DMS79 (cell line): ENCODE measurements at places on chromosomes 11 and 22.

GRCh38 chr22:47094861-47095330 lies 332.4 kb downstream of the TBC1D22A start:
- no peak for DNase-seq

DNA sequence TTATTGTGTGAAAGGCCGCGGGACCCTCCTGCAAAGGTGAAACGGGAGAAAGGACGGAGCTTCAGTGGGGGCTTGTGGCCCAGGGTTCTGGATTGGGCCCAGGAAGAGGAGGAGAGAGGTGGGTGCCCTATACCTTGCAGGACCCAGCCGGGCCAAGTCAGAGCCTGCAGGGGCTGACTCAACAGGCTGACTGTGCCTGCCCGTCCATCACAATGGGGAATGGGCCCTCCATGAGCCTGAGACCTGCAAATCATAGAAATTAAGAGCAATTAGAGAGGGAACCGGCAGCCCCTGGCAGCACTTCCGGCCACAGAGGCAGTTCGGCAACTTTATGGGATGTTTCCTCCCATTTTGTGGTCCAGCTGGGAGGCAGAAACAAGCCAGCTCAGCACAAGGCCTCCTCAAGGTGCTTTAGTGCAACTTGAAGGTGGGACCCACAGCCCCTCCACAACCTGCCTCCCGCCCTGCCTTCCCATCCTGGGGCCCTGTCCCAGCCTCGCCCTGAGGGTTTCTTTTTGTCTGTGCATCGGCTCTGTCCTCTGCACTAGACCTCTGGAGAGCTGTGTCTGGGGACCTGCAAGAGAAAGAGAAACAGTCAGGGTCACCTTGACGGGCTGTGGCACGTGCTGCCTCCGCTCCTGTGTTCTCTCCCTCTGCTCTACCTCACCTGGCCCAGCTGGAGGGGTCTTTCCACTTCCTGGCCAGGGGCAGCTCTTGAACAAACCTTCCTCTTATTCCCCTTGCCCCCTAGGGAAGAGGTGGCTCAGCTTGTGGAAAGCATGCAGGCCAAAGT lies 19.1 kb upstream of the NECTIN1 start:
- DNase-seq, result no peak

- no peak for DNase-seq
Observed at GRCh38 chr22:45329530-45329936, 19.8 kb downstream of the FAM118A start.

DNA sequence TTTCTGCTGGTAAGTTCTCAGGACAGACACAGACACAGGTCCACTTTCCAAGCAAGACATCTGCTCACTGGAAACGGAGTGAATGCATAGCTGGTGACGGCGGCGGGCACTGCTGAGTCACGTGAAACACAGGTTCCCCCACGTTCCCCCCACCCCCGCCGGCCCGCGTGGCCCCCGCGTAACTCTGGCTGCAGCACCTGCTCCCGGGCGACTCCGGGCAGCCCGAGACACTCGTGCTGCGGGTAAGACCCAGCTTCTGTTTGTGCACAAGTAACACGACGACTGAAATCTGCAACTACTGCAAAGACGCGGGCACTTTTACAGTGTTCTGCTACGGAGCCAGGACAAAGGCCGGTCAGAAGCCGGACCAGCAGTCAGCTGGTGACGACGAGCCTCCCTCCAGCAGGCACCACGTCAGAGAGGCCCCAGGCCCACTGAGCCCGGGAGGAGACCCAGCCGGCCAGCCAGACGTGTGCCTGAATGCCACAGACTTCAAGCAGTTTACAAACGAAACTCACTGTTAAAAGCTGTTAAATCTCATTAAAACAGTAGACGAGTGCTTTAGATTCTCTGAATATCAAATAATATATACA lies 12.9 kb upstream of the ARFGAP3 start:
- DNase-seq, result no peak

GRCh38 chr11:46246521-46246920 lies 30.9 kb upstream of the CREB3L1 start:
- no peak for DNase-seq

DNA sequence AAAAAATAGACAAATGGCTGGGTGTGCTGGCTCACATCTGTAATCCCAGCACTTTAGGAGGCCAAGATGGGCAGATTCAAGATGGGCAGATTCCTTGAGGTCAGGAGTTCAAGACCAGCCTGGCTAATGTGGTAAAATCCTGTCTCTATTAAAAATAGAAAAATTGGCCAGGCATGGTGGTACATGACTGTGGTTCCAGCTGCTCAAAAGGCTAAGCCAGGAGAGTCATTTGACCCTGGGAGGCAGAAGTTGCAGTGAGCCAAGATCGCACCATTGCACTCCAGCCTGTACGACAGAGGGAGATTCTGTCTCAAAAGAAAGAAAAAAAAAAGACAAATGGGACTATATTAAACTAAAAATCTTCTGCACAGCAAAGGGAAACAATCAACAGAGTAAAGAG lies 55.4 kb downstream of the USP35 start:
- no peak for DNase-seq

DNA sequence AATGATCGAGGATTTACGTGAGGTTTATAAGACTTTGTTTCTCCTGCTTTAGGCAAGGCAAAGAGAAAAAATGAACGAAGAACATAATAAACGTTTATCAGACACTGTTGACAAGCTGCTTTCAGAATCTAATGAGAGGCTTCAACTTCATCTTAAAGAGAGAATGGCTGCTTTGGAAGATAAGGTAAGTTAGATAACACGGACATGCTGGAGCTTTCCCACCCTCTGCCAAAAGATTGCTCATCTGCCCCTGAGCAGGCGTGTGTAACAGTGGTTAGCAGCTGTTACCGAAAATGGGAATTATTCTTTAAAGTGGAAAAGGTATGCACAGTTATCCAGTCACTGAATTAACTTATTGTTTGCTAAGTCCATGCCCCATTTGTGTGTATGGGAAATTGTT lies 62.8 kb upstream of the CTTN start:
- no peak for DNase-seq

DNA sequence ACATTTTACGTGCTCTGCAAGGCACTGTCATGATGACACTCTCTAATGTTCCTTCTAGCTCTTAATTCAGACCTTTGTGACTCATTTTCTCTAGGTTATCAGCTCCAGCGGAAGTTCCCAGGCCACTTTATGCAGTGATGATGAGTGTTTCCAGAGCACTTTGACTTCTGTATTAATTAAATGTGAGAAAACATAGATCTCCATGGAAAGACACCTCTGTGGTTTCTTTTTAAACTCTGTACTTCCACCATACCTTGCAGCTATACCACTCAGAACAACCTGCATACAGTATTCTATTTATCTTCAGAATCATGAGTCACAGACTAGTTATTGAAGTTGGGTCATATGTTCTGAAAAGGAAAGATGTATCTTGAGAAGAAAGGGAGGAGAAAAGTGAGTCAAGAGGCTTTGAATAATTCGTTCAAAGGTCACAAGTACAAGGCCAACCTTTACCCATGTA lies 175.6 kb upstream of the TENM4 start:
- DNase-seq, result no peak

- DNase-seq, result no peak
Observed at GRCh38 chr22:26461188-26461810, 22.3 kb downstream of the HPS4 start.

- DNase-seq, result peak; percentile 44
Observed at GRCh38 chr11:8192016-8192895, 23.4 kb upstream of the RIC3 start.

DNA sequence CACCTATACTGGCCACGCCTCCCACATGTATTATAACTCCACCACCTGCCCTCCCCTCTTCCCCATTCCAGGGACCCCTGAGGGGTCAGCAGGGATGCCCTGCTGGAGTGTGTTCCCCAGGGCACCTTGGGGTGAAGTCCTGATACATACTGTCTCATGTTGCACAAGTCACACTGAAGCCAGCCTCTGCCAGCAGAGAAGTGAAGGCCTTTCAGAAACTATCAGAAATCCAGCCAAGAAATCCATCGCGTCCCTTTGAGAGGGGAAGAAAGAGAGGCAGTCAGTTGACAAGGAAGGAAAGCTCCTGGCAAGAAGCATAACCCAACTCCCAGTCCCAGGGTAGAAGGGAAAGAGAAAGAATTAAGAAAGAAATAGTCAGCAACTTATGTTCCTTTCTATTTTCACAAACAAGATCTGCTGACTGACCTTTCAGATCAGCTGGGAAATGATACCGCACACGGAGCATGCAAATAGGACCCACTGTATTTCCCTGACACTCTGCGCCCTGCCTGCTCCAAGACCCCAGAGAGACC lies 45.2 kb downstream of the SC5D start:
- DNase-seq, result no peak

GRCh38 chr22:44200855-44201550 lies 20.3 kb downstream of the PARVG start:
- DNase-seq, result no peak

GRCh38 chr22:49774499-49775151 lies 53.0 kb downstream of the BRD1 start:
- no peak for DNase-seq

DNA sequence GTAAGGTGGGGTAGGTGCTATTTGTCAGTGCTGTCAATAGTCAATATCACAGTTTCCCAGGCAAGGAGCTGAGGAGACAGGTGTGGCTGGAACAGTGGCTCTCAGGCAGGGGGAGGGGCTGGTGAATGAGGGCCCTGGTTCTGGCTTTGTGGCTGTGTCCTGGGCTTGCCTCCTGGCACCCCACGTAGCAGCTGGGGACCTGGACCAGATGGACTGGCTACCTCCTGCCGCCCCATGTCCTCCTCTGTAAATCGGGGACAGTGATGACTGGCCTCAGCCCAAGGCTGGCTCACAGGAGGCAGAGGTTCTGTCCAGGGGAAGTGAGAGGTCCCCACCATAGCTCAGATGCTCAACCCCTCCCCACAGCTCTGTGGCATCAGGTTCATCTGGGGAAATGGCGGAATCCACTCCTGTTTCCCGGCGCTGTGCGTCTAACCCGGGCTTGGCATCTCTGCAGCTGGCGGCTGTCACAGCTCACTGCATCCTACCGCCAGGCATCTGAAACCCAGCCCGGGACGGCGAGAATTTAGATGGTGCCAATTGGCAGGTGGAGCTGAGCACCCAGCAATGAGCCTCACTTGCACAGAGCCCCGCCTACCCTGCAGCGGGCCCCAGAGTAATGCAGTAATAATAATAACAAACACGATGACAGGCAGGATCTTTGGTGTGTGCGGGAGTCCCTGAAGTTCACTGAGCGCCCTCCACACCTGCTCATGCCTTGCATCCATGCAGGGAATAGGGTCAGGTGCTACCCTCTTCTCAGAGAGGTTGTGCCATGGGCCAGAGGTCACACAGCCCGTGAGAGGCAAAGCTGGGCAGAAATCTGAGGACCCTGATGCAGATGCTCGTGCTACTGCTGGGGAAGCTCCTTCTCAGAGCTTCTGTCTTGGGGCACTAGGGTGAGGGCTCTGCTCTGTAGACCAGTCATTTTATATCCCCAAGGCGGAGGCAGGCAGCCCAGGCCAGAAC lies 27.8 kb upstream of the SHISAL1 start:
- peak; percentile 44 for DNase-seq

DNA sequence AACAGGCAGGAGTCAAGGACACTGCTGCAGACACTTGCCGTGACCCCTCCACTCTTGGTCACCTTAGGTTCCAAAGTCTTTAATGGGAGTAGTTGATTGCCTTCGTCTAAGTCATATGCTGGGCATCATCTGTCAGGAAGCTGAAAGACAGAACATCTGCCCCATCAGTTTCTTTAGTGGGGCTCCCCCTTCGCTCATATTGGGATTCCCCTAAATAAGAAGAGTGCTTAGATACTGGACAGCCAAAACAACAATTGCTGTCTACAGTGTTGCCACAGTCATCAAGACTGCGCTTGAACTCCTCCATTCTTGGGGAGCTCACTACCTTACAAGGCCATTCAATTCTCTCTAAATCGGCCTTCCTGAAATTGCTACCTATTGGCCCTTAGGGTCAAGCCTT lies 58.5 kb downstream of the UBASH3B start:
- no peak for DNase-seq

DNA sequence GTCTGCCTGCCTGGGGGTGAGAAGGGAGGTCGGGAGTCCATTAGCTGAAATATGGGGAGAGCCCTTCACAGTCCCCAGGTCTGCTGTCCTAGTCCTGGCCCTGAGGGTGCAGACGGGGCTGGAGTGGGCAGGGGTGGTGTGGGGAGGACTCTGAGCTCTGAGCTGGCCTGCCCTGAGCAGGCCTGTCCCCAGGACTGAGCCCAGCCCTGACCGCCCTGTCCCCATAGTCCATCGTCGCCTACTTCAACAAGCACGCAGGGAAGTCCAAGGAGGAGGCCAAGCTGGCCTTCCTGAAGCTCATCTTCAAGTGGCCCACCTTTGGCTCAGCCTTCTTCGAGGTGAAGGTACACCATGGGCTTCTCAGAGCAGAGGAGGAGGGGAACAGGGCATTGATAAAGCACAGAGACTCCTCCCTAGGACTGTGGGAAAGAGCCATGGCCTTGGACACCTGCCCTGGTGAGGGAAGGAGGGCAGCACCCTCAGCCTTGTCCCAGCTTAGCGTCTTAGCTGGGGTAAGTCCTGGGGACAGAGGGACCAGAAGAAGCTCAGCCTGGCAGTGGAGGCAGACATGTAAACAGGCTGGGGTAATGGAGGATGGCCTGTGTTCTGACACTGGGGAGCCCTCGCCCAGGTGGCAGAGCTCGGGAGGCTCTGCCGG lies 83.7 kb downstream of the MYO7A start:
- DNase-seq, result no peak

DNA sequence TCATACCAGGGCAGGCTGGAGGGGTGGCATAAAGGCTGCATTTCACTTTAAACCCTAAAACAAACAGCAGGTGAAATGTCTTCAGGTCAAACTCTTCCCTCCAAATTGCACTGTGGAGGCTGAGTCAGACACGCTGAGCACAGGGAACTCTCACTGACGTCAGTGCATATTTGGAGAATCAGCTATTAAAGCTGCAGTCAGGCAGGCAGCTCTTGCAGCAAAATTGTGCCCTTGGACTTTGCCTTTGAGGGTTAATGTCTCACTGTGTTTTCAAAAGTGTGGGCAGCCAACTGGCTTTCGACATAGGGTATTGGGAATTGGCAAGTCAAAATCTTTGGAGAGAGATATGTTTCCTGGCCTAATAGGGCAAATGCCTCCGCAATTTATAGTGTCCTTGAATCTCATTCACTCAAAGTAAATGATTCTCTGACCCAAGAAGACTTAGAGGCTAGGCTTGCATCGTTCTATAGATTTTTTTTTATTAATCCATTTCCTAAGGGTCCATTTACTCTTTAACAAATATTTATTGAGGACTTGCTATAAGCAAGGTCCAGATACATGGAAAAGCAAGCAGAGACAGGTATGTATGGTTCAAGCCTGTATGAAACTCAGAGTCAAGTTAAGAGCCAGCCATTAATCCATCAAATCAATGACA lies 27.7 kb upstream of the SMCO4 start:
- peak; percentile 4 for DNase-seq

- DNase-seq, result peak; percentile 32
Observed at GRCh38 chr22:24402460-24403192, 24.8 kb upstream of the ADORA2A start.
